Mesenchymal stem cell (in vitro differentiated cells and primary cell): ENCODE measurements at places on chromosomes 4 and X.
A peak's percentile ranks its signal among the peaks of the same experiment; 100 is the strongest.

GRCh38 chrX:138925330-138925729 lies 213.8 kb upstream of the FGF13 start:
- peak; percentile 63 for DNase-seq

GRCh38 chr4:27003642-27004113 lies 143.0 kb downstream of the STIM2 start:
- DNase-seq = peak; percentile 45

GRCh38 chr4:160129439-160129838 lies 1026.6 kb downstream of the RAPGEF2 start:
- peak; percentile 70 for DNase-seq

- no peak for DNase-seq
These were observed 1.2 kb downstream of the GPC3 start for GRCh38 chrX:133983974-133984845.

GRCh38 chr4:140368686-140369085 lies 4.8 kb upstream of the SCOC start:
- DNase-seq = no peak

DNA sequence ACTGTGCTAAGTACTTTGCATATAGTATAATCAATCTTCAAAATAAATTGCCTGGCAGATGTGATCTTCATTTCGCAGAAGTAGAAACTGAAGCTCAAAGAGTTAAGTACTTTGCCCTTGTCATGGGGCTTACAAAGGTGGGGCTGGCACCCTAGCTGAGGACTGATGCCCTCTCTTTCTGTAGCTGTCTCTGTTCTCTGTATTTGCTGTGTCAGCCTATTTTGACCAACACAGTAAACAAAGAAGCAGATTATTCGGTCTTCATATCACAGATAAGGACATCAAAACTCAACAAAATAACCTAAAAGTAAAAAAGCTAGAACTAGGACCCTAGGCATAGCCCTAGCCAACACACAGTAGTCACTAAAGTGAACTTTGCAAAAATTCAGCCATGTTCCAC lies 570.5 kb upstream of the TENM3 start:
- no peak for DNase-seq

- DNase-seq = no peak
These were observed 13.6 kb upstream of the KIT start for GRCh38 chr4:54643958-54644751.

- DNase-seq = peak; percentile 78
These were observed 39.1 kb downstream of the HAND2 start for GRCh38 chr4:173490817-173491528.

DNA sequence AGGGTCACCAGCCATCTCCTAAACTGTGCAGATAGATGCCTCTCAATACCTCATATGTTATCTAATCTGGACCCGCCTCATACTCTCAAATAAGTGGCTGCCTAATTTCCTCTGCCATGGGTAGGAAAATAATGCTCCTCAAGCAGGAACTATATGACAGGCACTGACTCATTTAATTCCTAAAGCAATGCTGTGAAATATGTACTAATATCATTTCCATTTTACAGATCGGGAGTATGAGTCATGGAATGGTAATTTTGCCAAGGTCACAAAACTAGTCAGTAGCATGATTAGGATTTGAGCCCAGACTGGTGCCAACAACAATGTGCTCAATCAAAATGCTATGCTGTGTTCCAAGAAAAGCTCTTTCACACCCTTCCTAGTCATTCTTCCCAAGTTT lies 3.0 kb upstream of the NXT2 start:
- no peak for DNase-seq

- DNase-seq = peak; percentile 78
These were observed 529 bp downstream of the DHRSX start for GRCh38 chrX:2500091-2500802.

DNA sequence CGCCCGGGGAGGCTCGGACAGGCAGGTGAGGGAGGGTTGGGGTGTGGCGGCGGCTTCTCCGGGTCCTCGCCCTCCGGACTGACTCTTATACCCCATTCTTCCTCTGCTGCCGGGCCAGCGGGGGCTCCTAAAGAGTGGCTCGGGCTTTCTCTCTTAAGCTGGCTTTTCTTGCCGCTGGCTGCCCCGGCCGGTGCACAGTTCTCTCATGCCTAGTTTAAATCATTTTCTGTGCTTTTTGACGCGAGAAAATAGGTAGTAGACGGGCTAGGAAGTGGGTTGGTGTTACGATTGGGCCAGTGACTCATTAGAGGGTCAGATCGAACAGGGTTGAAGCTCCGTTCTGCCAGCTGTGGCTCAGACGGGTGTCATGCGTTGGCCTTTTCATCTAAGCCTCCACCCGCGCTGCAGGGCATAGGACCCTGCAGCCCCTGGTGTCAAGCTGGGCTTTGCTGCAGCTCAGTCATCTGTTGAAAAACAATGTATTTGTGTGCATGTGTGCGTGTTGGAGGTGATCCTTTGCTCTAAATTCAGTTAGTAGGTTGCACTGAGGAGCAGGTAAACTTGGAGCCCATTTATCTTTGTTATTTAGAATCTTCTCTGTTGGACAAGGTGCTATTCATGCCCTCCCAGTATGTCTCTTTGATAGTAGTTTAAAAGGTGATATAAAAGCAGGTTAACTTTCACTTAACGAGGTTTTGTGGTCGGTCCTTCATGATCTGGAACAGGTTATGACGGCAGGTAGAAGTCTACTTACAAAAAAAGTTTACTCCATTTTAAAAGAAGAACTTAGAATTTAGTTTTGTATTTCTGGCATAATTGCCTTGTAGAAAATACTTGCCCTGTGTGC lies 802 bp downstream of the BMP2K start:
- peak; percentile 71 for DNase-seq

- no peak for DNase-seq
These were observed 126.2 kb downstream of the IRS4 start for GRCh38 chrX:108610141-108610540.

DNA sequence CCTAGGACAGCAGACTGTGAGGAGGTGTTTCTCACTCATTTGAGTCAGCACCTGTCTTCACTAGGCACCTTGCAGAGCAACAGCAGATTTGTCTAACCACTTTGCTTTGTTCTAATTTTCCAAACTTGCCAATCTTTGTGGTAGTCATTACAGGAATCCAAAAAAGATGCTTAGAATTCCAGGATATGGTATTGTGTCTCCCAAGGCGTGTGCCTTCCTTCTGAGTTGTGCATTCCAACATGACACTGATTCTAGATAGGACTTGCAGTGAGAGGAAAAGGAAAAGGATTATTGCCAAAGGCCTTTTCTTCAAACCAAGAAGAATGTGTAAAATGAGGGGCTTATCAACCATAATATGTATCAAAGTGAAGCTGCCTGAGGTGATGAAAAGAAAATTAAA lies 126.2 kb downstream of the MAPK10 start:
- DNase-seq = no peak

GRCh38 chr4:76562161-76562560 lies 127.1 kb downstream of the SHROOM3 start:
- peak; percentile 71 for DNase-seq

- peak; percentile 59 for DNase-seq
These were observed 22.4 kb downstream of the FAT1 start for GRCh38 chr4:186701273-186701672.

DNA sequence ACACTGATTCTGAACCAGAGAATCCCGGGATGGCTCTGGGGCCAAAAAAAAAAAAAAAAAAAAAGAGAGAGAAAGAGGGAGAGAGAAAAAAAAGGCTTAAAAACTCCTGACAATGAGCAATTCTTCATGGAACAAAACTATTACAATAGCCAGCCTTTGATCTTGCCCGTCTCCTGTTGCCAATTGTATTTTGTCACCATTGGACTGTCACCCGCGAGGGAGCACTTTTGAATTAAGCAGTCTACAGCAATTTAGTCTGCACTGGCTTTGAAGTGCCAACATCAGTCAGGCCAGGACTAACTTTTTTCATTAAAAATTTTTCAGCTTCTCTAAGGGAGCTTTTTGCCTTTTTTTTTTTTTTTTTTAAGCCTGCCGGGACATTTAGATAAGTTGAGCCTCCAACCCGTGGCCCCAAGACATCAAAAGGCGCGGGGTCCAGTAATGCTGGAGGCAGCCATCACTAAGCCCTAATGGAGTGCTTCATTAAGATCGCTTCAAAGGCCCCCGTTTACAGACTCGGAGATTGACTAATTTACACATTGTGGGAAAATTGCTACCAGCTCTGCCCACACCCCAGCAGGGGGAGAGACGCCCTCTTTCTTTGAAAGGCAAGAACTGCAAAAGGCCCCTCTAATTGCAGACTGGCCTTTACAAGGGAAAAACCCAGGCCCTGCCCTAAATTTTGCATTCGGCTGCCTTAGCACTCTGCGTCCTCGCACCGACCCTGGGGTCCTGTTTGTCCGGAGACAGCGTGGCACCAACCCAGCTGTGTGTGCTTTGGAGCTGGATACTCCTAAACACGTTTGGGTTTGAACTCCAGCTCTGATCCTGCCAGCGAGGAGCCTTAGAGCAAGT lies 98.1 kb upstream of the MSX1 start:
- peak; percentile 29 for DNase-seq

DNA sequence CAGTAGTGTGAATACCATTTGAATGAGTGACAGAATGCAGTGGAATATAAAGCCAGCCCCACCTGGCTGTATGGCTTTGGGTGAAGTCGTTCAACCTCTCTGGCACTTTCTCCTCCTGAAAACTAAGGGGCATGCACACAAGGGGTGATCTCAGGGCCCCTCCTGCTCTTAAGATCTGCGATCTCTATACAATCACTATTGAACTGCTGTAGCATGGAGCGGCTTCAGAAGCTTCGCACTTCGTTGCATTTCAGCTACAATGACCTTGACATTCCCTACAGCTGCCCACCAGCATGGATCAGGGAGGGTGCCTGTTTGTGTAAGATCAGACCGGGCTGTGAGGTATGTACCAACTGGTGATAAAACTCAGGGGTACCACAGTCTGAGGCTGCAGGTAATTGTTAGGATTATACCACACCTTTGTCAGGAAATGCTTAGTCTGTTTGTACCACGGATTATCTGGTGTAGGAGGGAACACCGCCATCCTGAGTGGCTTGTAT lies 85.2 kb downstream of the AASDH start:
- no peak for DNase-seq

DNA sequence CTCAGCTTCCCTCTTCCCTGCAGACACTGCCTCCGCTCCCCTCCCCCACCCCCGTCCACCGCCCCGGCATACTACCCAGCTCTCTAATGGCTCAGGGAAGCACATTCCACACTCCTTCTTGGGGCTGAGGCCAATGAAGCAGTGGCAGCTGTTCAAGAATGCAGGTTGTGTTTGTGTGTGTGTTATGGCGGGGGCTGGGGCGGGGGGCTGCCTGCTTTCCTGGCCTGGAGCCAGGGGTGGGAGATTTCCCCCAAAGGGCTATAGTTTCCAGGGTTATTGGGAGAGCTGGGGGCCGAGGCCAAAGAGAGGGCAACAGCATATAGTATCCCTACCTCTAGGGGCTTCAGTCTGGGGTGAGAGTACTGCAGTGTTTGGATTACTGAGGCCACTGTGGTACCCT lies 149.4 kb downstream of the EFNB1 start:
- DNase-seq = peak; percentile 14
